ENCODE measurements at places on chromosomes 7 and 10. TPM values are rescaled to one million over a fixed set of nuclear protein-coding genes. Genes with fewer than 3 reads are reported as not detected.

- H3K36me3 ChIP-seq: no peaks in the 10 kb centered on the region
- no peak overlapping the region for H3K4me3 ChIP-seq
- H3K27ac ChIP-seq: no peak overlapping the region
- DNase-seq: no peak
Observed at GRCh38 chr7:63012633-63013183, 985.9 kb upstream of the ZNF722 start.

DNA sequence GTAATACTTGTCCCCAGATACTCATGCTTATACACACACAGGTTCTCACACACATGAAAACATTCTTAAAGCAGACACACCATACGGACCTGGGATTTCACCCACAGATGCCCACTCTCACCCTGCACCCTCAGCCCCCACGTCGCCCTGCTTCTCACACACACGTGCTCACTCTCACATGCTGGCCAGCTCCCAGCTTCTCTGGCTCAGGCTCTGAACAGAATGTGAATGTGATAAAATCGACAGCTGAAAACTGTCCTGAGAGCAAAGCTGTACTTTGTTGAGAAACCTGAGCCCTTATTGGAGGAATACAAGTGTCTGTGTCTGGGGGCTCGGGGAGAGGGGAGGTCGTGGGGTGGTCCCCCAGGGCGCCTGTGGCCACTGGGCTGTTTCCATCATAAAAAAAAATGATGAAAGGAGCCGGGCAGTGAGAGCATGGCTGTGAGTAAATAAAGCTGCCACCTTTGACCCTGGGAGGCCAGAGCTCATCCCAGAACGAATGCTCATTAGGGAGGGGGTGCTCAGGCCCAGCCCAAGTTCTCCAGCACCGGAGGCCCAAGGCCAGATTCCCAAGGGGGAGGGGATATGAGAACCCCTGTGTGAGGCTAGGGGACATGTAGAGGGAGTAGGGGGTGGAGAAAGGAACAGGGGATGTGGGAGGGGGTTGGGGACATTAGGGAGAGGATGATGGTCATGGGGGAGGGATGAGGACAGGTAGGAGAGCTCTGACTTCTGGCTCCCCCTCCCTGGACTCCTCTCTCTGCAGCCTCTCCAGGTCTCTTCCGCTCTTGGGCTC, 18.1 kb upstream of the TLX1 start:
- H3K4me3 ChIP-seq: no peak overlapping the region
- no peaks in the 10 kb centered on the region for H3K36me3 ChIP-seq
- H3K27ac ChIP-seq: no peak overlapping the region
- no peaks in the 10 kb centered on the region for H3K4me1 ChIP-seq
- no peak for DNase-seq
- H3K27me3 ChIP-seq: peaks cover 98% of the 10 kb centered on the region

GRCh38 chr7:24942226-24942625, 37.8 kb downstream of the OSBPL3 start:
- no peak overlapping the region for H3K27ac ChIP-seq
- H3K4me3 ChIP-seq: no peak overlapping the region
- H3K27me3 ChIP-seq: no peaks in the 10 kb centered on the region
- DNase-seq: no peak

- no peaks in the 10 kb centered on the region for H3K27me3 ChIP-seq
- no peaks in the 10 kb centered on the region for H3K36me3 ChIP-seq
- DNase-seq: no peak
- peaks cover 5% of the 10 kb centered on the region for H3K4me1 ChIP-seq
Observed at GRCh38 chr7:129295015-129295423, 70.2 kb downstream of the AHCYL2 start.

GRCh38 chr7:86950360-86950759, 109.1 kb downstream of the ELAPOR2 start:
- H3K36me3 ChIP-seq: no peaks in the 10 kb centered on the region
- H3K4me3 ChIP-seq: no peak overlapping the region
- H3K27ac ChIP-seq: no peak overlapping the region
- DNase-seq: no peak
- H3K27me3 ChIP-seq: no peaks in the 10 kb centered on the region

DNA sequence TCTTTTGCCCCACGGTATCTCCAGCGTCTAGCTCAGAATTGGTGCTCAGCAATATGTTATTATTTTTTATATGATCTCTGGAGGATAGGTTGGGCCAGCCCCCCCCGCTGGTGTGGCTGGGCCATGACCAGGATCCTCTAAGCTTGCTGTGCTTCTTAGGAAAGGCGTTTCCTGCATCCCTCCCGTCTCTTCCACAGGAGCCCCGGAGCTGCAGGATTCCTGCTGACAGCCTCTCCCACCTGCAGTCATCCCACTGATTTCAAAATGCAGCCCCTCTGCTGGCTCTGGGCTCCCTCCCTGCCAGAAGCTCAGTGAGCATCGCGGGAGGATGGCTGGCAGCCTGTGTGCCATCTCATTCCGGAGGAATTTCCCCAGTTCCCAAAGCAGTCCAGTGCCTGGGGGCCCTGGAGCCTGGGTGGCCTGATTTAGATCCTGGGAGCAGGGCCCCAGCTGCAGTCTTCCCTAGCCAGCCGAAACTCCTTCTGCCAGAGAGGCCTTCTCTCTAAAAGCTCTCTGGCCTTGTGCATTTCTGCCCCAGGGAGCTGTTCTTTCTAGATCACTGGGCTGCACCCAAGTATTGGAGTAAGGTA, 21.8 kb upstream of the GOLGA7B start:
- peaks cover 53% of the 10 kb centered on the region for H3K27me3 ChIP-seq
- no peaks in the 10 kb centered on the region for H3K4me1 ChIP-seq
- H3K4me3 ChIP-seq: no peak overlapping the region

DNA sequence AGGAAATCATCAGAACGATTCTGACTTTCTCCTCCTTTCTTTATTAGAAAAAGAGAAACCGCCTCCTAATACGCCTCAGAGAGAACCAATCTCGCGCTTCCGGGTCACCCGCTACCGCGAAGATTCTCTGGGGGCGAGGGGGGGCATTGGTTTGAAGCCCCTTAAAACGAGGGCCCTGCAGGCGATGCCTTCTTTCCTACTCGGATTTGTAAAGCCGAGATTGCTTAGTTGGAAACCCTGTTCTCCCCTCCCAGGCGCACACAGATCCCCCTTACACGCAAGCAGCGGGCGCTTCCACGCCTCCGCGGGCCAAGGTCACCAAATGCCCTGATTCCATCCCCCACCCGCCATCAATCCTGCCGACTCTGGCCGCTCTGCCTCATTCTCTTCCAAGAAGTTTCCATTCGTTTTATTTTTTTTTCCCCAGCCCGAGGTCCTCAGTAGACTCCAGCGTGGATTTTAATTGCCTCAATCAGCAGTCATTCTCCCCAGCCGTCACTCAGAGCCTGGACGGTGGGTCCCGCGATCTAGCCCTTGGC, 1.1 kb upstream of the GAD2 start:
- H3K27me3 ChIP-seq: peaks cover 99% of the 10 kb centered on the region
- H3K4me3 ChIP-seq: peak overlapping the region; percentile 33
- H3K27ac ChIP-seq: no peak overlapping the region
- H3K36me3 ChIP-seq: no peaks in the 10 kb centered on the region
- H3K4me1 ChIP-seq: peaks cover 37% of the 10 kb centered on the region
- DNase-seq: no peak

DNA sequence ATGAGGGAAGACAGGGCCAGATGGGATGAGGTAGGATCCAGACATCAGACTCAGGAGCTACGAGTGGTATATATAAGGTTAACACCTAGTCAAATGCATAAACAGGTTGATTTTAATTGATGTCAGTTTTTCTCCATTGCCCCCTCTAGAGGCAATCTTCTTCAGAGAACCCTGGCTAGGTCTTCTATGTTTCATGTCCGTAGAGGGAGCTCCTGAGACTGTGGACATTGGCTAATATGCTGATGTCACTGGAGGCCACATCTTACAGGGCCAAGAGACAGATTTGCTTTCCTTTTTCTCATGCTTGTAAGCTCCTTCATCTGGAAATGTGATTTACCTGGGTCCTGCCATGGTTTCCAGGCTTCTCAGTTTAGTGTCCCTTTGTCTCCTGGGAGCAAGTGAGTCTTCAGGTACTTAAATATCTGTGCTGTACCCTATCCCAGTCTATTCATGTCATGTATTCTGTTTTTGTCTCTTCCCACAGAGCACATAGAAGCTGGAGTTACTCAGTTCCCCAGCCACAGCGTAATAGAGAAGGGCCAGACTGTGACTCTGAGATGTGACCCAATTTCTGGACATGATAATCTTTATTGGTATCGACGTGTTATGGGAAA, 161.6 kb upstream of the PRSS1 start:
- no peak overlapping the region for H3K4me3 ChIP-seq
- no peaks in the 10 kb centered on the region for H3K36me3 ChIP-seq
- no peak for DNase-seq
- H3K27ac ChIP-seq: no peak overlapping the region

RET gene
- total RNA-seq: 0.60 TPM

CNPY1 gene
- not detected for total RNA-seq

DNA sequence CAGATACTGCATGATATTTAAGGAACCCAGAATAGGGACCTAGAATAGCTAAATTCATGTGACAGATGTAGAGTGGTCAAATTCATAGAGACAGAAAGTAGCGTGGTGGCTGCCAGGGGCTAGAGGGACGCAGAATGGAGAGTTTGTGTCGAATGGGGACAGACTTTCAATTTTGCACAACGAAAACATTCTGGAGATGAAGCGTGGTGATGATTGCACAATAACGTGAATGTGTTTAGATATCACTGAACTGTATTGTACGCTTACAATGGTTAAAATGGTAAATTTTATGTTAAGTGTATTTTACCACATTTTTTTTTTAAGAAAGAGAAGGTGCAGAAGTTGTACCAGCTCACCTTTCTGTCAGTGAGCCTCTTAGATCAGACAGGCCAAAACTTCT, 137.8 kb upstream of the TNS3 start:
- no peaks in the 10 kb centered on the region for H3K27me3 ChIP-seq
- H3K27ac ChIP-seq: no peak overlapping the region
- no peak overlapping the region for H3K4me3 ChIP-seq
- H3K4me1 ChIP-seq: peaks cover 18% of the 10 kb centered on the region
- no peaks in the 10 kb centered on the region for H3K36me3 ChIP-seq
- no peak for DNase-seq

DNA sequence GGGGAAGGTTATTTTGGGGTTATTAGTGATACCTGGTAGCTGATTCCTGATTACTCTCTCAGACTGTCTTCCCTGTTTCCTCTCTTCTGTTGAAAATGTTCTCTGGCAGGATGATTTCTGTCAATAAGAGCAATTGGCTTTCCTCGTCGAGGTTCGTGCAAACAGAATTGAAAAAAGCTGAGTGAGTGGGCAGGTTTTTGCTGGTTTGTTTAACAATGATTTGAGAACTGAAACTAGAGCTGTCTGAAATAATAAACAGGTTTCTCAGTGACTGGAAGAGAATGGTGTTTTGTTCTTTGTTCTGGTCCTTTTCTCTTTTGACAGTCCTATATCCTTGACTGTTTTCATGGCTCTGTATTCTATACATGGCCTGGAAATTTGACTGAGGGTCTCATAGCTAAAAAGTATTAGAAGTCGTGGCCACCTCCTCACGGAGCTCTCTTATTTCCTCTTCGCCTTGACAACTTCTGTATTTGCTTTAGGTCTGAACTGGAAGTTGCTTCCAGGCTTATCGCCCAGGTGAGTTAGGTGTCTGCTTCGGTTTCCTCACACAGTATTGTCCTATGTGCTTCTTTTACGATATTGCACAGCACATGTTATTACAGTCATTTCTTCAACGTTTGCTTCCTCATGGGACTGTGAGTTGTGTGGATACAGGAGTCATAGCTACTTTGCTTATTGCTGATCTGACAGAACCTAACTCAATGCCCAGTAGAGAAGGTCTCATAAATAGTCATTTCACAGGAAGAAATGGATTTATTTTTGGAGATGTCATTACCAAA, 403.6 kb downstream of the NRG3 start:
- no peak overlapping the region for H3K4me3 ChIP-seq
- H3K4me1 ChIP-seq: no peaks in the 10 kb centered on the region
- no peak overlapping the region for H3K27ac ChIP-seq
- H3K27me3 ChIP-seq: no peaks in the 10 kb centered on the region
- no peaks in the 10 kb centered on the region for H3K36me3 ChIP-seq

DNA sequence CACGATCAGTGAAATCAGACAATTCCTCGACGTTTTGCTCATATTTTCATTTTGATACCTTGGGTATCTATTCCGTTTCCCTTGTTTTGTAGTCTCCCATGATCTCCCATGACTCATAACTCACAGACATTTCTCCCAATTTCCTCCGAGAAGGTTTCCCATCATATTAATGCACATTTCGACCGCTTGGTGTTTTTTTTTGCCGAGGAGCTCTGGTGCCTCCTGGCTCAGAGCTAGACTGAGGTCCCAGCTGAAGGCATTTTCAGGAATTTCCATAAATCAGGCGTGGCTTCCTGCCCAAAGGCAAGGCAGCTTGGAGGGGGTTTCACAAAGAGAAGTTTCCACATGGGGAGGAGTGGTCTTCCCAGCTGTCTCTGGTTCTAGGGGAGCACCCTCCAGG, 148.2 kb upstream of the TNS3 start:
- H3K4me3 ChIP-seq: no peak overlapping the region
- H3K27ac ChIP-seq: no peak overlapping the region
- no peaks in the 10 kb centered on the region for H3K36me3 ChIP-seq
- peaks cover 1% of the 10 kb centered on the region for H3K27me3 ChIP-seq
- no peak for DNase-seq

ACTL6B gene
- total RNA-seq: not detected

DNA sequence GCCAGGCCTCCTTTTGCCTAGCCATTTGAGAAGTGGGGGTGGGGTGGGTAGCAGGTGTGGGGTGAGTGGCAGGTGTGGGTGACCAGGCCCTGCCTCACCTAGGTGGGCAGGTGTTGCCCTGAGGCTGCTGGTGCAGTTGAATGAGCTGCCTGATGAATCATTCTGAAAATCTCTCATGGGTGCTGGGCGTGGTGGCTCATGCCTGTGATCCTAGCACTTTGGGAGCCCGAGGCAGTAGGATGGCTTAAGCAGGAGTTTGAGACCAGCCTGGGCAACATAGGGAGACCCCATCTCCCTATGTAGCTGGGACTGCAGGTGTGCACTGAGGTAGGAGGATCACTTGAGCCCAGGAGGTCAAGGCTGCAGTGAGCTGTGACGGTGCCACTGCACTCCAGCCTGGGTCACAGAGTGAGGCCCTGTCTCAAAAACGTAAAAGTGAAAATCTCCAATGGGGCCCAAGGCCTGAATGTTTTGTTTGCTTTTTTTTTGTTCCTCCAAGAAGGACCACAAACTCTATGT, 17.7 kb downstream of the TSPAN14 start:
- peak overlapping the region; percentile 100 for H3K27ac ChIP-seq
- H3K4me3 ChIP-seq: peak overlapping the region; percentile 13
- H3K4me1 ChIP-seq: peaks cover 100% of the 10 kb centered on the region
- H3K27me3 ChIP-seq: no peaks in the 10 kb centered on the region
- peaks cover 29% of the 10 kb centered on the region for H3K36me3 ChIP-seq

DNA sequence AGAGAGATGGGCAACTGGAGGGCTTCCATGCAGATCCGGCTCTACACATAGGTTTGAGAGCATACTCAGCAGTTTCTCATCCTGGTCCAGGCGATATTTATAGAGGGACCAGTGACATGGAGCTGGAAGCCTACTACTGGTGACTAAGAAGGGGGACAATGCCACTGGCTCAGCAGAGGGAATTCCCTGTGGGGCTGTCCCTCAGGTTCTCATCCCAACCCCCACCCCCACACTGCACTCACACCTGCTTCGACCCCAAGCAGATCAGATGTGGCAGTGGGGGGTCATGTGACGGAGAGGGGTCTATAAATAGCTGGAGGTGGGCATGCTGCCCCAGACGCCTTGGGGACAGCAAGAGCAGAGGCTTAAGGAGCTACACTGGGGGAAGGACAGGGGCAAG, at the start of gene CLCN1:
CLCN1 (plus strand) TSS at position 336 of the 400 bp plus-strand sequence. CDS start 102 bp downstream, outside the sequence.
- no peak within 1 kb of the TSS for H3K27ac ChIP-seq
- H3K4me3 ChIP-seq: no peak within 1 kb of the TSS
- no peaks in the 10 kb centered on the region for H3K36me3 ChIP-seq
- peaks cover 5% of the 10 kb centered on the region for H3K4me1 ChIP-seq
- no peak for DNase-seq

KCNMA1 gene
- 1.8 TPM for total RNA-seq

GRCh38 chr7:38189231-38189938, 11.3 kb downstream of the STARD3NL start:
- H3K4me3 ChIP-seq: no peak overlapping the region
- H3K36me3 ChIP-seq: no peaks in the 10 kb centered on the region
- H3K4me1 ChIP-seq: peaks cover 41% of the 10 kb centered on the region
- no peak for DNase-seq
- no peak overlapping the region for H3K27ac ChIP-seq
